Activated CD4-positive, alpha-beta T cell treated with anti-CD3 and anti-CD28 coated beads for 48 hours (primary cell): ENCODE measurements at places on chromosomes 6 and 20.
A peak's percentile ranks its signal among the peaks of the same experiment; 100 is the strongest.

GRCh38 chr6:87669051-87669450, 33.0 kb downstream of the AKIRIN2 start:
- DNase-seq, result no peak

GRCh38 chr6:145529582-145529981, 205.7 kb downstream of the EPM2A start:
- DNase-seq, result no peak

DNA sequence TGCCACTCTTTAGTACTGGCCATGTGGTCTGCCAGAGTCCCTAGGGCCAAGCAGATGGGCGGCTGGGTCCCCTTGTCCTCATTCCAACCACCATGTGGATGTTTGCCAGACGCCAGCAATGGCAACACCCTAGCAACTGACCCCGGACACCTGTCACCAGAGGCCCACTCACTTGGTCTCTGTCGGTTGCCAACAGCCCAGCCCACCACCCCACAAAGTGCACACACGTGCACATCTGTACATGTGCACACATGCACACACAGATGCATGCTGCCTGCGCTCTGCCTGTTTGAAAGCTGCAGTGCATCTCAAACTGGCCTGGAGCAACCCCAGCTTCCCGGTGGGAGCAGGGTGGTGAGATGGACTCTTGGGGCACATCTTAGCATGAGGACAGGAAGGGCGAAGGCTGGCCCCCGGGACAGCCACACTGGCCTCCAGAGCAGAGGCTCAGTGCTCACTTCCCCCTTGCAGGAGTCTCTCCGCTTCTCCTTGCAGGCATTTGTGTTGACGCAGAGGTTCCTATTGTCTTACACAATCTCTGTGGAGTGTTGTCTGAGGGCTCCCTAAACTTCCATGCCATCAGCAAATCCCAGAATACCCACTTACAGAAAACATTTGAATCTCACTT, 54.0 kb downstream of the PSMG4 start:
- no peak for DNase-seq

DNA sequence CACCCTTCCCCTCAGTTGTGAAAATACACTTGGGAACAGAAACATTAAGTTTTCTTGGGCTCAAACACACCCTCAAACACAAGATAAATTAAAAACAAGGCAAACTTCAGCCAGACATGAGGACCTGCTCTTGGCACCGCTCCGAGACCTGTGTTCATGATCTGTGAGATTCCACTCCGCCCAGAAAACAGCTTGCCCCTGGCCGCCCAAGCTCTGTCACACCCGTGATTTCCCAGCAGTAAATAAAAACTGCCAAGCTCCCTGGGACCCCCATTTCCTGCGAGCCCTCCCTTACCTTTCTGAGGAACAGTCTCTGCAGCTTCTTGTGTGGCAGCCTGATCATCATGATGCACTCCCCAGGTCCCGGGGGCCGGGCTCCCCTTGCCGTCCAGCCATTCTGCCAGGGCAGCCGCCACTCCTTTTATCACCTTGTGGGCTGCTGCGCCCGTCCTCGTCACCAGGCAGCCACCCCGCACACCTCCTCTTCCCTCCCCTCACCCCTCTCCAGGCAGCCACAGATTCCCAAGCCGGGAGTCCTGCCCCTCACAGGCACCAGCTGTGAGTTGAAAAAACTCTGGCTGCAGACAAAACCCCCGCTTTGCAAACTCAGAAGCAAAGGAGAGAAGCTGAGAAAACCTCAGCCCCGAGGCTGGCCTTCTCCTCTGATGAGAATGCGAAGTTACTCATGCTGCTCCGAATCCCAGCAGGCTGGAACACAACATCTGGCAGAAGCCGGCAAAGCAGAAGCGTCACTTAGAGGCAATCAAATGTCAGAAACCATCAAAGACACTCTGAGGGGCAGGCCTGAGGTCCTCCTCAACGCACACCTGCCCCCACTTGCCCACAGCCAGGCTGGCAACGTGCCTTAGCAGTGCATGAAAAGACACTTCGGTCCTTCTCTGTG, 130.4 kb upstream of the RPS6KA2 start:
- DNase-seq, result peak; percentile 42

- no peak for DNase-seq
Measured at GRCh38 chr6:100344321-100344720, 120.4 kb downstream of the SIM1 start.

DNA sequence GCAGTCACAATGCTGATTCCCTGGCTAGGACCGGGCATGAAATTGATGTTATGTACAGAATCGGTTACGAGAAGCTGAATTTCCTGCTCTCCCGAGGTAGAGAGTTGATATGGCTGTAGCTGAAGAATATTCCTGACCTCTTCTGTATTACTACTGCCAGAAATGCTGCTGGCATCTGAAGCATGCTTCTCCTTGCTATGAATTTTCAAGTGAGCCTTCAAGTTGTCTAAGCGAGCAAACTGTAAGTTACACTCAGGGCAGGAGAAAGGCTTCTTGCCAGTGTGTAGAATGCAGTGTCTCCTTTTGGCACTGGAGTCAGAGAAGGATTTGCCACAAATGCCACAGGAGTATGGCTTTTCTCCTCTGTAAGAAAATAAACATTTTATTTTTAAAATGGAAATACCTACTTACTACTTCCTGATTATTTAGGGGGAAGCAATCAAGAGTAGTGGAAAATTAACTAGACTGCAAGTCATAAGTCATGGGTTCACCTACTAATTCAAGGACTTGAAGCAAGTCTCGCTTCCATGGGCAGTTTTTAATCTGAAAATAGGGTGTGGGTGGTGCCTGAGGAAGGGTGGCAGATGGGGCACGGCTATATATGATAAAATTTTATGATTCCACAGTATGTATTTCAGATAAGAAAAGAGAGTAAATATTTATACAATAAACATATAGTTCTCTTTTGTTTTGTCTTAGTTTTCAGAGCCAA, 10.8 kb upstream of the MICAL1 start:
- DNase-seq, result no peak

DNA sequence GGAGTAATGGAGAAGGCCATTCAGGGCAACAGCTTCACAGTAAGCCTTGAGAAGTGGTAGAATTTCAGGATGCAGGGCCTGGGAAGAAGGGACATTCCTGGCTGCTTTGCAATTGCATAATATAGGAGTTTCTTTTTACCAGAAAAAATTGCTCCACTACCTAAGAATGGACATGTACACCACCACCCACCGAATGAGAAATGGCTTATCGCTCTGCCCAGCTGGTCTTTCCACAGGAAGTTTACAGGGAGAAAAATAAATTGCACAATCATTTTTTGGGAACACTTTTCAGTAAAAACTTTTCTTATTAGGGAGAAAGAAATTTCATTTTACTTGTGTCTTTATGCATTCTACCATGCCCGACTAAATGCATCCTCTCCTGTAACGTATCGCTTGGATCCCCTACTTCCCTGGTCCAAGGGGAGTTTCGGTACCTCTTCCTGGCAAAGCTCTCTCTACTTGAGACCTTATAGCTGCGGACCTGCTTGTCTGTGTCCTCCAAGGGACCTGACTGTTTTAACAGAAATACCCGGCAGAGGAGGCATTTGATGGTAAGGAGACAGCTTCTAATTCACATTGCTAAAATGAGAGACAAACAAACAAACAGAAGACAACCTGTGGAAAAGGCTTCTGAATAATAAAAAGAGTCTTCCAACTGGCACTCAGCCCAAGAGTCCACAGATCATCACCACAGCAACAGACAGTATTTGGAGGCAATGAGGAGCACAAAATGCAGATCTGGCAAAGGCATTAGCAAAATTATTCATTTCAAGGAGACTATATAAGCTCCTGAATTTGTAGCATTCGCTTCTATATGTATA, 54.2 kb downstream of the MAP3K5 start:
- no peak for DNase-seq

DNA sequence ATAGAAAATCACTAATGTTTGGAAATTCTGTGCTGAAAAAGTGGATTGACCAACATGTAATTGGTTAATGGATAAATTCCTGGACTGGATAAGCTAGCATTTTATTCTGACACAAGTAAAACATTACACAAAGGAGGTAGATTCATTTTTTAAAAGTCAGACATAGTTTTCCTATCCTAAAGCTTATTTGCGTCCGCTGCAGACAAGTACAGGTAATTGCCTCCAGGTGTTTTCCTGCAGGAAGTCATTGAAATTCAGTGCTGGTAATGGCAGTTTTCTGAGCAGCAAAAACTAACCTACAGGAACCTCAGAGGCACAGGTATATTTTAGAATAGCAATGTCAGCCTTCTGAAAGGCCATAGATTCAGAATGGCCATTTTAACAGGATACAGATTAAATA, 20.0 kb upstream of the HIVEP1 start:
- no peak for DNase-seq

DNA sequence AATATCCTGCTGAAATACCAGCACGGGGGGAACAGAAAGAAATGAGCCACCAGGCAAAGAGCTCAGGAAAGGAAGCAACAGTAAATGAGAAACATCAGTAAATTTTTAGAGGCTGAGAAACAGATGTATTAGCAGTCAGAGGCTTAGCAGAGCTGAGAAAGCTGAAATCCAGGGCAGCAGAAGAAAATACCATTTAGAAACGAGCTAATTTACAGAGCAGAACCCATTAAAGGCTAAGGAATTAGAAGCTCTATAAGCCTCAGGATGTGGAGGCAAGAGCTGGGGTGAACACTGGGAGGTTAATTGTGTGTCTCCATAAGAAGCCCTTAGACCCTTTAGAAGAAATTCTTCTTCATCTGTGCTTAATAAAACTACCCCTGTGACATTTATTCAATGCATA, 178.6 kb upstream of the RGS17 start:
- DNase-seq, result no peak

DNA sequence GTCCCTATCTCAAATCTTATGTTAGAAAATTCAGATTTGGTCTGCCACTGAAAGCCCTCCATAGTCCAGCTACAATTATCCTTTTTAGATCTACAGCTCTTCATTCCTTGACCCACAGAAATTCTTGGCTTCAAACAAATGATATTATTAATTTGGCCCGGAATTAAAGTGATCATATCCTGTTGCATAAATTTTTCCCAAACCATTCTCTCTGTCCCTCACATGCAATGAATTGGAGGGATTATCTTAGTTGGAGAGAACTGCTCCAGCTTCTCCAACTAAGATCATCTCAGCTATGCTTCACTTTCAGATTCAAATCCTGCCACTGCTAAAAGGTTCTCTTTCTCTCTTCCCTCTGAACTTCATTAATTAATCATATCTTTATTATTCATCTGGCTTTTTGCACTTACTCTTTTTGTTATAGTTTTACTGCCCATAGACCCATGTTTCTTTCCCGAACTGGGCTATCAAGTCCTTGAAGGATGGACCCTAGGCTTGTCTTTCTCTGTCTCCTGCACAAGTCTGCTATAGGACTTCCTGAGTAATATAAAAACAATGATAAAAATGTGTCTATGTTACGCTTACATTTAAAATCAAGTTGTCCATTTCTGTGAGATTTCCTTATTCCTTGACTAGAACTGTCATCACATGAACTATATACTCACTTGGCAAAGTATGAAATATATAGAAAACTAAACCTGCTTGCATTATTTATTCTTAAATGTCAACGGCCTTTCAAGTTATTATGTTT, 493.9 kb upstream of the MARCKS start:
- DNase-seq, result no peak

DNA sequence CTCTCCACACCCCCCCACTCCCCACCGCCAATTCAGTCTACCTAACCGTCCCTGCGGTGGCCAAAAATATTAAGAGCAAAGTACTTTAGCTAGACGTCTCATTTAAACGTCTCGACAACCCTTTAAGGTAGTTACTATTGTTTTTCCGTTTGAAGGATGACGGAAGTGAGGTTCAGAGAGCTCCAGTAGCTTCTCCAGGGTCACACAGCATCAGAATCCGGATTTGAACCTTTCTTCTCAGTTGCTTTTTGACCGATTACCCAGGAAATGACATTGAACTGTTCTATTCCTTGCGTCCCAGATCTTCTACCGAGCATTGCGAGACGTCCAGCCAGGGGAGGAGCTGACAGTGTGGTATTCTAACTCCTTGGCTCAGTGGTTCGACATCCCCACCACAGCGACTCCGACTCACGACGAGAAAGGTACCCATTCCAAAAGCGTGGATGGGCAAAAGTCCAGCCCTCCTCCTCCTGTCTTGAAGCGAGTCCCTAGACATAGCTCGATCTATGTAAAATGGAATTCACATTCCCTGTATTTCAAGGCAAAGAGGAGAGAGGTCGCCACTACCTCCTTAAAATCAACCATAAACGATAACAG, 2.4 kb downstream of the PRDM13 start:
- no peak for DNase-seq

- DNase-seq, result no peak
Measured at GRCh38 chr6:119686644-119687043, 337.1 kb upstream of the MAN1A1 start.

GRCh38 chr20:22905658-22906057, 129.5 kb upstream of the SSTR4 start:
- DNase-seq, result no peak

DNA sequence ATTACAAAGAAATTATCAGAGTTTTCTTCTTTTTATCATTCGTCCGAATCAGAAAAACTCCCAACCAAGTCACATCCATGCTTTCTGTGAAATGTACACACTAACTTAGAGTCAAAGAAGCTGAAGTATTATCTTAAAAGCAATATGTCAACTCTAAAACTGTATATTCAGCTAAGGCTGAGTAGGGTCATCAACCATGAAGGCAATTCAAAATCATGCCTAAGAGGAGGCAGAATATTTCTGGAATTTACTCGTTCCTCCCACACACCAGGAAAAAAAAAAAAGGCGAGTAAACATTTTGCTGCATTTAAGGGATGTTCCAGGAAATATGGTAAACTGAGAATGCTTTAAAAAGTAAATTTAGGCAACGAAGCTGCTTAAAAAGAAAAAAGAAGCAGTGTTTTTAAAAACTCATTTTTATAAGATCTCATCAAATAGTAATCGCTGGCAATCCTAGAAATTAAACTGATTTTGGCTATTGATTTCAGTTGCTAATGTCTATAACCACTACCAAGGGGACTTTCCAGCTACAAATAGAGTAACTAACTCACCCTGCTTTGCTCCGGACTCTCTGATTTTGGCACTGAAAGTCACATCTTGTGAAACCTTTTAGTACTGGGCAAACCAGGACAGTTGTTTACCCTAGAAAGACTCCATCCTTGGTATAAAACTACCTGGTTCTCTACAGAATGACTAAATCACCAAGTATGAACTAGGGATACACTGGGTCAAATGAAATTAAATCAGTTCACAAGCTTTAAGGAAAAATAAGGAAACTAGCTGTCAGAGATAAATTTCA, 82.8 kb downstream of the MBOAT1 start:
- DNase-seq, result no peak

- DNase-seq, result no peak
Measured at GRCh38 chr20:24283186-24283585, 186.2 kb upstream of the SYNDIG1 start.
